ENCODE measurements at places on chromosomes 4 and X.
A peak's percentile ranks its signal among the peaks of the same experiment; 100 is the strongest.

DNA sequence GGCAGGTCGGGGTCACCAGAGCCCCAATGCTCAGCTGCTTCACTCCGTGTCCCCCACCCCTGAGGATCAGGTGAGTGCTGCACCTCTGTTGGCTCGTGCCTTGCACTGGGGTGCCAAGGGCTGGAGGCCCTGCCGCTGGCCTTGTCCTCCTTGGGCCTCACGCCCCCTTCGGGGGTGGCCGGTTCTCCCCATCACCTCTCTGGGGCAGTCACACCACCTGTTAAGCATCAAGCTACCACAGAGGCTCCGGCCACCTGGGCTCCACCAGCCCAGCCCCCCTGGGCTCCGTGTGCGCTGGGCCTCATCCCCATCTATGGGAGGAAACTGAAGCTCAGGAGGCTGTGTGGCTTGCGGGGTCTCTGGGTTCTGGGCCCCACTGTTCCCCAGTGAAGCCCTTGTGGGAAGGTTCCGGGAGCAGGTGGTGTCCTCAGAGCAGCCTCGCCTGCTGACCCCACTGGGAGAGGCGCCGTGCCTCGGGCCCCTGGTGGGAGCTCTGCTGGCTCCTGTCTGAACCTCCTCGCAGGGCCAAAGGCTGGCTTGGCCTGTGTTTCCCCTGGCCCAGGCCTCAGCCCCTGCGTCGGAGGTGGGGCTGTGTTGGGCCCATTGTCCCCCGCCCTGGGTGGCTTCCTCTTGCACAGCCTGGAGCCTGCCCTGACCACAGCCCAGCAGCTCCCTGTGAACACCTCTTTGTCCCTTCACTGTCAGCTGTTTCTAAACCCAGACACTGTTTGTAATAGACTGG is 30.8 kb downstream of the DOK7 start:
- DNase-seq = no peak

GRCh38 chrX:47176101-47176740 is 17.4 kb upstream of the UBA1 start:
- no peak for DNase-seq

DNA sequence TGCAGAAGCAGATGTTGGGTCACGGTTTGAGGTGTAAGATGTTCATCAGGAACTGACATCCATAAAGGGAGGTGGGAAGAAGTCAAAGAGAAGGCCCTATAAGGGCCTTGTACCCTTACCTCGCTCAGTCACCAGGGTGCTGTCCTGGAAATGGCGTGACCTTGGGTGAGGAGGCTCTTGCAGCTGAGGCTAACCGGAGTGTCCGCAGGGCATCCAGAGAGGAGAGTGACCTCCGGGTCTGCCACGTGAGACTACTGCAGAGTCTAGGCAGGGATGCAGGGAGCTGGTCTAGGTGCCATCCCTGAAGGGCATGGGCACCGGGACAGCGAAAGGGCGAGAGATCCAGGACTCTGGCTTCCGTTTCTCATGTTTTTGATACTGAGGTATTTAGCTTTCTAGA is 28.7 kb upstream of the IRAK1 start:
- no peak for DNase-seq

DNA sequence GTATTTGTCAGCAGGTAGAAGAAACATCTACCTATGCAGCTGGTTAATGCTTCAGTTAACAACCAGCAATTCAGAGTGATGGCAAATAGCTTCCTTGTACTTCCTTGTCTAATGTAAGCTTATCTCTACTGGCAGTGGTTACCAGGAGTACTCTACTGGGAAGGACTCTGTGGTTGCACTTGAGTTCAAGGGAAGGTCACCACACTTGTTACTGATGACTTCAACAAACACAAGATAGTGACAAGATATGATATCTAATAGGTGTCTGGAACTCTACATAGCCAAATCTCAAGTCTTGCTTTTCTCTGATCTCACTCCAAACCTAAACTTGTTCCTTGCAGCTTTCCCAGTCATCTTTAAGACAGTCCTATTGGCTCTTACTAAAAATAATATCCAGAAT is 1644.9 kb upstream of the TENM3 start:
- DNase-seq = no peak

DNA sequence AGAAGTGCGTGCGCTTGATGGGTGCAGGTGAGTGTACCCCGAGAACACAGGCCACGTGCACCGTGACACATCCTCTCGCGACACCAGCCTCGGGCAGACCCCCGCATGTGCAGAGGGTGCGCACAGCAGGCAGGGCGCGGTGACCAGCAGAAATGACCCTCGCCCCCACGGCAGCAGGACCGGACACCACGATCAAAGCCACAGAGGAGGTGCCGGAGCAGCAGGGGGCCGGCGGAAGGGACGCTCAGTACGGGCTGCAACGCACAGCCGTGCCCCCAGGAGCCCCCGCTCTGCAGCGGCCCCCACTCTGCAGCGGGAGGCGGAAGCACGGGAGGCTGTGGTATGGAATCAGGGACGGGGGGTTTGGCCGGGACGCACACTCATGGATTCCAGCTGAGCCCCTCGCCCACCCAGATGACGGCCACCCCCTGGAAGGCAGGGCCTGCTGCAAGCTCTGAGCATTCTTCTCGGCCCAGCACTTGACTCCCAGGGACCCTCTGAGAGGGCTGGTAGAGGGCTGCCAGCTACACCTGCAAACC is 17.1 kb downstream of the PPP2R3B start:
- DNase-seq = no peak

DNA sequence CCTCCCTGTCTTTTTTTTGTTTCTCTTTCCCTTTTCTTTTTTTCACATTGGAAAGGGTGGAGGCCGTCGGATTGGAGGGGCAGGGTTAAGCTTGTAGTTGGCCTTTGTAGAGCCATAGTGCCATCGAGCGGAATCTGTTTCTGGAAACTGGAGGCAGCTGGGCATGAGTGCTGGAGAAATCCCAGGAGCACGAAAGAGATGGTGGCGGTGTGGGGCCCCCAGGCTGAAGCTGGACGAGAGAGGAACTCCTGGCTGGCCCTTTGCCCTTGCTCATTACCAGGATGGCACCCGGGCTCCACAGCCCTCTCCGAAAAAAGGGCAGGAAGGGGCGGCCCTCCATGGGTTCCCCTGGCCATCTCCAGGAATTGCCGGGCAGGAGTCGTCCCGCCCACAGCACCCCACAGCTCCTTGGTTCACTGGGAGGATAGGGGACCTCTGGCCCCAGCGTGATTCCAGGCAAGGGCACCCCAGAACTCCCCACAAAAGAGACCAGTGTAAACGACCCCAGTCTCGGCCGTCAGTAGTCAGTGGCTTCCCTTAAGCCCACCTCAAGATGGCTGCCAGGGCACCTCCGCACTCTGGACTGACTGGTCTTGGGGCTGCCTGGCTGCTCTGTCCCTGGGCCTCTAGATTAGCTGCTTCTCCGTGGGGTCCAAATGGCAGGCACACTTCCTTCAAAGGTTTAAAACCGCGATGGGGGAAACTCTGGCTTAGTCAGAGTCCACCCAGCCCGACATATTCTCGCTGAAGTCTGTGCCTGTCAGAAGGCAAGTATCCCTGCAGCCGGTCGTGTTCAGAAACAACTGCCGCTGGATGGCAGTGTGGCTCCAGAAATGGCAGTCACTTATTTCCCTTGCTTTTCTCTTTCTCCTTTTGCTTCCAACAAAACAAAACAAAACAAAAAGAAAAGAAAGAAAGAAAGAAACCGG is 74.1 kb downstream of the NBDY start:
- DNase-seq = peak; percentile 40

DNA sequence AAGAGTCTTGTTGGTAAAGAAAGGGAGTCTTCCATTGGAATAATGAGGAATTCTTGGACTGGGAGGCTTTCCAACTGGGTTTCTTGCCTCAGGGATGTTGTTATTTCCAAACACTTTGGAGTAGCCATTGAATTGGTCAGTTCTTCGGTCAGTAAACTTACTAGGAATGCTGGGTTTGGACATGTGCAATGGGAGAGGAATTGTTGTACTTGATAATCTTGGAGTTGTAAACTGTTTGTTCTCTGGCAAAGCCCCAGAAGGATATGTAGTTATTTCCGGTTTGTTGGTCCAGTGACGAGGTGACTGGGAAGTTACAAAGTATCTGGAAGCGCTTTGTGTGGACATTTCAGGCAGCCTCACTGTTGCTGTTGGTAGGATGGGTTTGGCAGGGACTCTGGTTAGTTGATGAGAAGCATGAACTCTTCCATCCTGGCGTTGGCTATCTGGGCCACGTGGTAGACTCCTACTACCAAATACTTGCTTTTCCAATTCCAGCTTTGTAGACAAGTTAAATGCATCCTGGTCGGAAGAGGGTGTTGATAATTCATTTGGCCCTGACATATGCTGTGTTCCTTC is 25.9 kb downstream of the MXRA5 start:
- DNase-seq = no peak

- no peak for DNase-seq
Measured at GRCh38 chr4:85498068-85498733, 23.3 kb downstream of the ARHGAP24 start.

GRCh38 chr4:9893329-9894108 is 112.1 kb downstream of the DRD5 start:
- DNase-seq = no peak

DNA sequence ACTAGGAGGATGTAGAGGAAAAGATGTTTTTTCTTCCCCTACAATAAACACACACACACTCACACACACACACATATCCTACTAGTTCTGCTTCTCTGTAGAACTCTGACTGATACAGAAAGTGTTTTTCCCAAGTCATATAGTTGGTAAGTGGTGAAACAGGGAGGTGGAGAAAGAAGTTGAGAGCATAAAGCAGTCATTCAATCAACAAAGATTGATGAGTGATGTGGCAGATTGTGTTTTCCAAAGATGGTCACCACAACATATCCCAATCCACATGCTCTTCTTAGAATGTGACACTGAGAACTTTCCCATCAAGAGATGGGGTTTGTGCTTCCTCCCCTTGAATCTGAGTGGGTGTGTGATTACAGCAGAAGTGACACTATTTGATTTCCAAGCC is 123.4 kb upstream of the ATP6AP2 start:
- no peak for DNase-seq

- DNase-seq = no peak
Measured at GRCh38 chr4:40289366-40290188, 45.6 kb upstream of the CHRNA9 start.

- DNase-seq = no peak
Measured at GRCh38 chrX:137746289-137746688, 180.4 kb downstream of the ZIC3 start.

DNA sequence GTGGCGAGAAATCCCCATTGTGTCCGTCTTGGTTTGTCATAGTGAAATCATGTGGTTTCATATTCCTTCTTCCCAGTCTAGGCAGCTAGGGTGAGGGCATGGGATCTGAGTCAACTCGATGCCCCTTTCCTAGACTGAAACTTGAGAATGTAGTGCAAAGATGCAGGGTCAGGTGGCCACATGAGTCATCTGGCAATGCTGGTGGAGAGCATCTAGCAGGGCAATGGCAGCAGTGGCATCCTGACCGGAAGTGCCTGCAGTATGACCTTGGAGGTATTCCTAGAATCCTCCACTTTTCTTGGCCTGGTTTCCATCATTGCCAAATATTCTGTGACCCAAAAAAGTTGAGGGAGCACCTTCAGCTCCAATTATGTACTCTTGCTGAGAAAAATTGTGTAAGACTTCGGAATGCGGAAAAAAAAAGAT is 39.1 kb upstream of the TMEM184C start:
- no peak for DNase-seq

DNA sequence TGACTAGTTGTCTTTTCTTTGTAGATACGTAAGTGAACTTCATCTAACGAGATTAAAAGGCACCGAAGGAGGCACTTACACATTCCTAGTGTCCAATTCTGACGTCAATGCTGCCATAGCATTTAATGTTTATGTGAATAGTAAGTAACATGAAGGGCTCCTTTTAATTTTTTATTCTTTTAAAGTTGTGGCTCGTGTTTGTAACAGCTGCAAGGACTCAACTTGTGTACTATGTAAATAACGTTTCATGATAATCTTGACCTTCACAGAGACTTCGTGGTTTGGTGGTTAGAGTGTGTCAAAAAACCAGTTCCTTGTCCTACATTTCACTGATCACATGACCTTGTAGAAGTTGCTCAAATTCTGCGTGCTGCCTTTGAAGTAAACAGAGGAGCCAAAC is 51.6 kb downstream of the KIT start:
- no peak for DNase-seq

DNA sequence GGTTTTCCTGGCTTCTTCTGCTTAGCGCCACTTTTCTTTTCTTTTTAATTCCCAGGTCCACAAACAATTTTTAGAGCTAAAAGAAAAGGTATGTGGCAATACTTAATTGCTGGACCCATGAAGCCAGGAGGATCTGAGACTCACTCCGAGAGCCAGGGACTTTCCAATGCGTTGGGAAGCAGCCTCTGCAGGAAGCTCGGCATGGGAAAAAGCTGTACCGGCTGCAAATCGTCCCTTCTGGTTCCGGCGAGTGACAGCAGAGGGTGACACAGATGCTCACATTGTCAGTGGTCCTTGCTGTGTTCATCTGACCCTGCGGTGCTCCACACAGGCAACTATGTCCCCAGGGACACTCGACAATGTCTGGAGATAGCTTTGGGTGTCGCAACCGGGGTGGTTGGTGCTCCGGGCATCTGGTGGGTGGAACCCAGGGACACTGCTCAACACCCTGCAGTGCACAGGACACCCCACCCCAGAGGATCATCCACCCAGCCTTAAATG is 164.0 kb downstream of the PRKX start:
- DNase-seq = no peak

GRCh38 chrX:9650091-9650490 is 115.6 kb downstream of the GPR143 start:
- DNase-seq = no peak

DNA sequence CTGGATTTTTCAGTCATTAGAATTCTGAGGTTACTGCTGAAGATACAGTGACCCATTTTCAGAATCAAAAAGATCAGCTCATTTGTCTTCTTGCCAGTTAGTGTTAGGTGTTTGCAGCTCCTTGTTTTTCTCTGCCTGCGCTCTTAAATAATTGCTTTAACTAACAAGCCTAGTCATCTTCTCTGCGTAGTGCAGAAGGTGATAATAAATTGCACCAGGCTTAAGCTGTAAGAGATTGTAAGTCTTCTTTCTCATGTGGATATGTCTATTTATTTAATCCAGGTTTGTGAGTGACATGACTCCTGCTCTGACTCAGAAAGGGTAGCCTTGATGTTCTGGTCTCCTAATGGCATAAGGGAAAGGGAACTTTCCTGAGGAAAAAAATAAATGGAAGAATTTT is 167.2 kb downstream of the CEP135 start:
- no peak for DNase-seq

DNA sequence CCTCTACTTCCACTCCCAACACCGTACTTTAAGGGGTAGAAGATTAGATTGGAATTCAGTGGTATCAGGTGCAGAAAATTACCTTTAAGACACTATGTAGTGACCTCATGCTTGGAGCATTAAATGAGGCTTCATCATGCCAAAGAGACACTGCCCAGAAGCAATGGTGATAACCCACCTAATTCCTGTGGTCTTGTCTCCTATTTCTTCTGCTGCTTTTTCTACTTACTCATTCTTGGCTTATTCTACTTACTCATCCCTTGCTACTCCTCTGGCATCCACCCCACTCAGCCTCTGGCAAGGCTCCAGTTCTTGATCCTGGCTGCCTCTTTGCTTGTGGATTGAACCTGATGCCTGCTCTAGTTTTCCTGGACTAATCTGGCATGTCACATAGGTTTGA is 62.3 kb upstream of the ADAMTS3 start:
- no peak for DNase-seq
